EL (cell line): ENCODE measurements at places on chromosomes 5 and 9.

- DNase-seq: peak; percentile 9
These were observed 87.9 kb upstream of the IFNK start for GRCh38 chr9:27436234-27436633.

- DNase-seq: peak; percentile 87
These were observed 13.3 kb downstream of the CAPSL start for GRCh38 chr5:35924950-35925722.

DNA sequence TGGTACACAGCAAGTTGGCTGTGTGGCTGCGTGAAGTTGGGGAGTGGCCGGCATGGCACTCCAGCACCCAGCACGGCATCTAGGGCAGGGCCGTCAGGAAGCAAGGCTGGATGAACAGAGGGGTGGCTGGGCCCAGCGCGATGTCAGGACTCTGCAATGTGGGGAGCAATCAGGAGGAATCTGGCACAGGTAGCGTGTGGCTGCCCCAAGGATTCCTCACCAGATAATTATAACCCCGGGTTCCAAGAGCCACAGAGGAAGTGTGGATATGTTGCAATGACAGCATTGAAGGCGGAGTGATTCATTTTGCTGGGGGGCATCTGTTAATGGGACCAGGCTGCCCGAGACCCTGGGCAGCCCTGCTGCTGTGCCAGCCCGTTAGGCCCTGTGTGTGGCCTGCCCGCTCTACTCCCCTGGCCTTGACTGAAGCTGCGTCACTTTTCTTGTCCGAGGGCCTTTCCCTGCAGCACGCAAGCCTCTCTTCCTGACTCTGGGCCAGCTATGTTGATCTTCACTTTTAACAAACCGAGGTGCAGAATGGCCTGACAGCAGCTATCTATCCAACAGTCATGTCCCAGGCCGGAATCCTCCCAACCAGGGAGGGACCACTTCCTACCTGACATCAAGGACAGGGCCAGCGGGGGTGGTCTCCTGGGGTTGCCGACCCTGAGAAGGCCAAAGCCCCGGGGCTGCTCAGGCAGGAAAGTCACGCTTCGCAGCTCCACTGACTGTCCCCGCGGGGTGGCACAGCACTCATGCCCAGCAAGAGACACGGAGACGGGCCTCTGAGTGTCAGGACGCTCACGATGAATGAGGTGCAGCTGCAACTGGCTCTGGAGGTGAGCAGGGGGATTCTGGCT is 118.0 kb upstream of the PHYKPL start:
- DNase-seq: peak; percentile 23

GRCh38 chr9:131546336-131547084 is 1.2 kb downstream of the PRRT1B start:
- DNase-seq: peak; percentile 33

- no peak for DNase-seq
These were observed 1114.9 kb upstream of the C9orf72 start for GRCh38 chr9:28688172-28688571.

DNA sequence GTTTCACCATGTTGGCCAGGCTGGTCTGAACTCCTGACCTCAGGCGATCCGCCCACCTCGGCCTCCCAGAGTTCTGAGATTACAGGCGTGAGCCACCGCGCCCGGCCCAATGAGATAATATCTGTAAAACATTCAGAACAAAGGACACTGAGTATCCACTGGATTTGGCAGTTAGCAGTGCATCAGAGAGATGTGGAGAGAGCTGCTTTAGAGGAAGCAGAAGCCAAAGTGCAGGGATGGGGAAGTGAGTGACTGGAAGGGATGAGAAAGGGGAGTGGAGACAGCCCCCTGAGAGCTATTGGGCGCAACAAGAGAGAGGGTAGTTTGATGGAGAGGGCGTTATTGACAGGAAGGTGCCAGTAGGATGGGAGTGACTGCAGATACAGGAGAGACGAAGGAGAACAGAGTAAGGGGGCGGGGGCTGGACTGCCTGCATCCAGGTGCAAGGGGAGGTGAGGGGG is 157.5 kb upstream of the SHB start:
- peak; percentile 16 for DNase-seq

GRCh38 chr9:136728548-136729123 is 14.1 kb downstream of the LCN10 start:
- peak; percentile 59 for DNase-seq

DNA sequence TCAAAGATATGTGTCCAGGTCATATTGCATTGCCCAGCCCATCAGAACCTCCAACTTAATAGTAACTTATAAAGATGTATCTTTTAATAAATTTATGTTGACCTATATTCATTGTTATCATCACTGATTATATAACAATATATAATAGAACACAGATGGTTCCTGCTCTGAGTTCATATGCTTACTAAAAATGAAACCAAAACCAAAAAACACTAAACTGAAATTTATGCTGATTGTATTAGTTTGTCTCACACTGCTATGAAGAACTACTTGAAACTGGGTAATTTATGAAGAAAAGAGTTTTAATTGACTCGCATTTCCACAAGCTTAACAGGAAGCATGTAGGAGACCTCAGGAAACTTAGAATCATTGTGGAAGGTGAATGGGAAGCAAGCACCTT is 462.5 kb upstream of the TYRP1 start:
- no peak for DNase-seq

DNA sequence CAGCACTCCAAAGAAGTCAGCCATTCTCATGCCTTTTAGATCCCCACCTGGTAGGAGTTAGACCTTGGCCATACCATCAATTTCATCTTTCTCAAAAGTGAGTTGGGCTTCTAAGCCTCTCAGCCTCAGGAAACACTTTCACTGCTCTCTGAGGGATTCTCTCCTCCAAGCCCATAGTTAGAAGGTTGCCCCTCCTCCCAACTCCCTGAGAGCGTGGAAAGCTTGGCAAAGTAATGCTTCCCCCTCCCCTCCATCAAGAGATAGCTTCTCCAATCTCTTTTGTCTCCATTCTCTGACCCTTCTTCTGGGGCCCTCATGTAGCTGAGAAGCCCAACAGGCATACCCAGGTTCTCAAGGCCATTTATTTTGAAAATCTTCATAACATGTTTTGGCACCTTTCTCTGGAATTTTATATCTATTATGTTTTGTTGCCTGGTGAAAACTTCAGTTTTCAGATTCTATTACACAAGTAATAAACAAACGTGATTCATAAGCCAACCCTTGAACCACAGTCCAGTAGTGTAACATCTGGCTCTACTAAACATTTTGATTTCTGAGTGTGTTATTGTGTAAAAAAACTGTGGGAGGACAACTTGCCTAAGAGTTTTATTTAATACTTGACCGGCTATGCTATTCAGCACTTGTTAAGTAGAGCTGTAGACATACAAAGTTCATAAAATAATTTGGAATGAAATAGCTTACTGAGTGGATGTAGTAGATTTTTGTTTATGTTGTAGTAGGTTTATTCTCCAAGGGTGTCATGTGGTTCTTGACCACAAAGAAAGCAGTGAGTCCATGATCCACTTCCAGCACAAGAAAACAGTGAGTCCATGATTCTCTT is 17.1 kb downstream of the LVRN start:
- peak; percentile 44 for DNase-seq

DNA sequence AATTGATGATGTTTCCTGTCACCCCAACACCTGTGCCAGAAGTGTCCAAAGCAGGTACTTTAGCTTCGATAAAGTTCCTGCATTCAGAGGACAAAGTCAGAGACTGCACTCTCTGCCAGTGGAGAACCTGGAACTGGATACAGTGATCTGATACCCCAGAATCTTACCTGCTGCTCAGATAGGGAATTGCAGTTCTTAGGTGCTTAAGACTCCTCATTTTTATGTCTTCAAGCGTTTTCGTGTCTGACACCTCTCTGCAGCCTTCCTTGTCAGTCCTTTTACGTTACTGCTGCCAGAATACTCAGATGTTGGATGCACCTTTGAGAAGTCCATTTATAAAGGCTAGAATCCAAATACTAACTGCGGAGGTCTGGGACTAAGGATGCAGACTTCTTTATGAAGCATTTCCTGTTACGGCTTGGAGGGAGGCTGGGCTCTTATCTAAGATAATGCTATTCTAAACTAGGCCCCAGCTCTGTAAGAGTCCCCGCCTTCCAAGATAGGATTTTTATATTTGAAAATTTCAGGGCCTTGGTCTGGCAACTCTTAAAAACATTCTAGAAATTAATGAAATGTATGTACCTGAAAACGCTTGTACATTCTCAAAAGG is 1.9 kb downstream of the ISOC1 start:
- no peak for DNase-seq

GRCh38 chr9:92506184-92506857 is 24.0 kb upstream of the ASPN start:
- DNase-seq: peak; percentile 95

DNA sequence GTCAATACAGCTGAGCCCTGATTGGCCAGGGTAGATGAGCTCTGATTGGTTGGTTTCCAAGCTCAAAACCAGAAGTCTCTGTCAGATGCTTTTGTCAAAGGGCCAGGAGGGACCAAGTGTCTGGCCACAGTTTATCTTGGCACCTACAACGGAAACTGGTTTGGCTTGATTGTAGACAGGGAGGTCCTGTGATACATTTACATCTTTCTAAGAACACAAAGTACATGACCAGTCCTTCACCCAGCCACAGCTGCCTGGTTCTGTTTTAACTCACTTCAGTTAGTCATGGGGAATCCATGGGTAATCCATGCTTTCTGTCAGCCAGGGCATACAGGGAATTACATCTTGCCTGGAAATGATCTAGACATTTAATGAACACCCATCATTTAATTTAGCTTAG is 171.2 kb downstream of the SLC12A2 start:
- DNase-seq: no peak

- DNase-seq: no peak
These were observed 48.9 kb downstream of the PAX5 start for GRCh38 chr9:36985061-36985768.

DNA sequence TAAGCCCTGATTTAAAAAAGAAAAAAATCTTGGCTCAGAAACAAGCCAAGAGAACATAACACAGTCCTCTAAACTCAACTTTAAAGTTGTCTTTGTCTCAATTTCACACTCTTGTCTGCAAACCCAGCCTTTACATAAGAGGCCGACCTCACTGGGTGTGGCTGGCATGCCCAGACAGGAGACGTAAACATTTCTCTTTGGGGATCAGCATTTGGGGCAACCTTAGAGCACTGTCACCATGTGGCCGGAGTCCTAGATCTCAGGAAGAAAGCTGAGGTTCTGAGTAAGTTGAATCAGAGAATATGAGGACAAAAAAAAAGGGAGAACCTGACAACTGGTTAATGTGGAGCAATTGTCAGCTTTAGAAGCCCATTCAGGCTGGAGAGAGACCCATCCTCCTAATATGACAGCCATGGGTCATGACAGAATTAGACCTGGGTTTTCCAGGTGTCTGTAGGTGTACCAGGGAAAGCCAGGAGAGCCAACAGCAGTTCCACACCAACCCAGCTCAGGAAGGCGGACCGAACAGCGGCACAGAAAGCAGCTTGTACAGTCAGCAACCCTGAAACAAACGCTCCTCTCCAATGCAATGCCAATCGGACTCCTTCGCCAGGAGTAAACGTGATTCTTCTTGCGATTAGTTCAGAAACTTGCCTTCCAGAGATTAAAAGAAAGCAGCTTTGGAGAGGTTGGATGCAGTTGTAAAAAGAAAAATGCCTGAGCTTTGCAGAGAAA is 97.9 kb upstream of the MAP3K1 start:
- DNase-seq: no peak

DNA sequence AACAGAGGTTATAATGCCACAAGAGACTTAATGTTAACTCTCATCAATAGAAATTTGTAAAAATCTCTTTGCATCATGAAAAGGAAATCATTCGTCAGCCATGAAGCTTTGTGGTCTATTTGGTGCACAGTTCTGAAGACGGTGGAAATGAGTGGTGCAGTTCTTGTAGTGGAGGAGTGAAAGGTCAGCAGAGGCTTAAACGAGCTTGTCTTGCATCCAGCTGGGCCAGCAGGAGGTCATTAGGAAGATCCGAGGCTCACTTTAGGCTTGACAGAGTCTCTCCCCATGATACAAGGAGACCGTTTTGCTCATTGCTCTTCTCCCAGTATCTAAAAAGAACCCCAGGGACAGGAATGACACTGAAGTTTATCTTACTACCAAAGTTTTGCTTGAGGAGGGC is 440.8 kb downstream of the BNC2 start:
- no peak for DNase-seq

- no peak for DNase-seq
These were observed 280.1 kb downstream of the CDH10 start for GRCh38 chr5:24364711-24365110.

DNA sequence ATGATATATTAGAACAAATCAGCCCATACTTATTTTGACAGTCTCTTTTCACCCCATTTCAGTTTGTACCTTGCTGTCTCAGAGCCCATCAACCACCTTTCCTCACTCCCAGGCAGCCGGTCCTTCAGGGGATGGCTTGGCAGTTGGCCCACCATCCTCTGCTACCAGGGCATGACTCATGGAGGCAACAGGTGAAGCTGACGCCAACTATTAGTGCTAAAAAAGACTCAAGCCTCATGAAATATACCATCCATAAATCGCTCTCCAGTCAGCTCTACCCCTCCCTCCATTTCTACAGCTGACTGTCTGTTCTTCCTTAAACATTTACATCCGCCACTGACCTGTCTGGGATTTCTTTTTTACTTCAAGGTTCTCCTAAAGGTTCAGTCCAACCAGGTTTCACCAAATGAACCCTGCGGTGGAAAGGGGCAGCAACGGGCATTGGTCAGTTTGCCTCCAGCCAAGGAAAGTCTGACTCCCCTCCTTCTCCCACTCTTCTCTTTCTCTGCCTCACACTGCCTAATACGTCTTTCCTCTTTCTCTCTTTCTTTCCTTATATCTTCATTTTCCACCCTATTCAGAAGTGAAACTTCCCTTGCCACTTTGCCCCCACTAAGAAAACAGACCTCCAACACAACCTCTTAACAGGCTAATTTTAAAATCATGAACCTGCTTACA is 439.1 kb downstream of the RAB3C start:
- DNase-seq: no peak

GRCh38 chr9:109092051-109092580 is 27.6 kb downstream of the TMEM245 start:
- DNase-seq: no peak

DNA sequence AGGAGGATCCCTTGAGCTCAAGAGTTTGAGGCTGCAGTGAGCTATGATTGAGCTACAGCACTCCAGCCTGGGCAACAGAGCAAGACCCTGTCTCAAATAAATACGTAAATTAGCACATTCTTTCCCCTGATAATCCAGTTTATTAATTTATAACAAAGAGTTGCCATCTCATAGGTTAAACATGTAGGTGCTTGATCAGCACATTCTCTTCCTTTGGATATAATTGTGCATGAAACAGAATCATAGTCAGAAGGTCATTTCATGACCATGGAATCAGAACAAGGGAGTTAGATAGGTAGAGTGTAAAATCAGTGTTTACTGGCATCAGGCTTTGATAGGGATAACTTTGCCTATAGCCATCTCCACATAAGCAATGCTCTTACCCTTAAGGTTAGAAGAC is 43.0 kb upstream of the KIAA1958 start:
- DNase-seq: no peak
